Airway epithelial cell (primary cell): ENCODE measurements at places on chromosomes 5 and 9. TPM values are rescaled to one million over a fixed set of nuclear protein-coding genes. Genes with fewer than 3 reads are reported as not detected.

ZFP2 gene
- 0.35 and 1.3 TPM in 2 replicates for total RNA-seq

C7 gene
- total RNA-seq, result not detected in 2 replicates

NNT gene
- 19.9 and 25.8 TPM in 2 replicates for total RNA-seq

NINJ1 gene
- total RNA-seq, result 24.2 and 43.9 TPM in 2 replicates

CYLC2 gene
- total RNA-seq, result not detected in 2 replicates

LCP2 gene
- total RNA-seq, result not detected in 2 replicates

C5orf15 gene
- total RNA-seq, result 40.1 and 55.2 TPM in 2 replicates

SLC45A2 gene
- not detected in 2 replicates for total RNA-seq

SPINK5 gene
- 62.8 and 78.0 TPM in 2 replicates for total RNA-seq

IFNA21 gene
- not detected in 2 replicates for total RNA-seq

CRHBP gene
- total RNA-seq, result not detected in 2 replicates
